T-helper 22 cell (primary cell): ENCODE measurements at places on chromosomes 1 and 21.

DNA sequence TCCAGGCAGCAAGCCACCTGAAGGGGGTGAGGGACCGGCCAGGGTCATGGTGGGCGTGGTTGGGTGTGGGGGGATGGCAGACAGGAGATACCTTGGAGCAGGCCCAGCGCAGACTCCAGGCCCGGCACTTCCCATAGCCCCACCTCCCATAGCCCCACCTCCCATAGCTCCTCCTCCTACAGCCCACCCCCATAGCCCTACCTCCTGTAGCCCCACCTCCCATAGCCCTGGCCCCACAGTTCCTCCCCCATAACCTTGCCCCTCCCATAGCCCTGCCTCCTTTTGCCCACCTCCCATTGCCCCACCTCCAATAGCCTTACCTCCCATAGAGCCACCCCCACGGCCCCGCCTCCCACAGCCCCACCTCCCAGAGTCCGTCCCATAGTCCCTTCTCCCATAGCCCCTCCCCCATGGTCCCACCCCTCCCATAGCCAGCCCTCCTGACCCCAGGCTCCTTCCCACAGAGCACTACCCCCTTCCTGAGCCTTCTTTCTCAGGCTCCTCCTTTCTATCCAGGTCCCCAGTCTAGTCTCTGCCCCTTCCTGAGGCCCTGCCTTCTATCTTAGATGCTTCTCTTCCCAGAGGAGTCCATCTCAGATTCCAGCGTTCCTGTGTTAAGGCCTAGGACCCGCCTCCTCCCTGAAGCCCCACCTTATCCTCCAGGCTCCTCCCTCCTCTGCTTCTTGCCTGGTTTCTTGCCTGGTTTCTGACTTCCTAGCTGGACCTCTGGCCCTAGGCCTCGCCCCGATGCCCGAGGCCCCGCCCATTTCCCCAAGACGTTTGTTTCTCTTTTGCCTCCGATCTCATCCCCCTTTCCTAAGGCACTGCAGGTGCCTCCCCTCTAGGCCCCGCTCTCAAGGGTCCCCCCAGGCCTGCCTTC lies 46.8 kb downstream of the PTPRU start:
- DNase-seq: no peak

- no peak for DNase-seq
These were observed 256.5 kb downstream of the PAPPA2 start for GRCh38 chr1:176719447-176719846.

- DNase-seq: no peak
These were observed 9.9 kb downstream of the PIGV start for GRCh38 chr1:26797627-26798026.

- no peak for DNase-seq
These were observed 87.8 kb downstream of the HLX start for GRCh38 chr1:220966881-220967611.

DNA sequence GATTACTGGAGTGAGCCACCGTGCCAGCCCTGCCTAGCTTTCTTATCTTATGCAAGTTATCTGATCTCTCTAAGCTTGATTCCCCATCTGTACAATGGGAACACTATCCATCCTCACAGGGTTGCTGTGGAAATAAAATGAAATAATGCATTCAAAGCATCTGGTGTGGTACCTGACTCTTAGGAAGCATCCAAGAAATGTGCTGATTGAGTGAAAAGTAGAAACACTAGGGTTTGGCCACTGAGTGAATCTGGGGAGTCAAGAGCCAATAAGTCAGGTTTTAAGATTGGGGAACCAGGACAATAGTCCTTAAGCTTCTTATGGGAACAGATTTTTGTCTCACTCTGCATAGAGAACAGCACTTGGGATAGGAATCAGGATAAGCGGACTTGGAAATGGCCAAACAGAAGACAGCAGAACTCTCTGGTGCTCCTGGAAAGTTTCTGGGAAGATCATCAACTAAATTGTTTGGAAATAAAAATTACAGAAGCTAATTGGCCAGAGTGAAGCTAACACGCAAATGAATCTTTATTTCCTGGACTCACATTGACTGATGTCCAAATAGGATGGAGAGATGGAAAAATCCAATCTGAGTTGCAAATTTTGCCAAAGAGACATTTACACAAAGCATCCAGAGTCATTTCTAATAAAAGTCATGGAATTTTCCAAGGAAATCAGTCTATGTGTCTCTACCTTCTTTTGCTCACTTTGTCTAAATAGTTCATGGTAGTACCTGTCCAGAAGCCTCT lies 3.3 kb downstream of the PAFAH2 start:
- DNase-seq: no peak
